ENCODE measurements at places on chromosomes 6 and 20.

- DNase-seq: no peak
These were observed 489.1 kb downstream of the PREX1 start for GRCh38 chr20:48338717-48339116.

- no peak for DNase-seq
These were observed 11.3 kb upstream of the MAP3K5 start for GRCh38 chr6:136803608-136804007.

DNA sequence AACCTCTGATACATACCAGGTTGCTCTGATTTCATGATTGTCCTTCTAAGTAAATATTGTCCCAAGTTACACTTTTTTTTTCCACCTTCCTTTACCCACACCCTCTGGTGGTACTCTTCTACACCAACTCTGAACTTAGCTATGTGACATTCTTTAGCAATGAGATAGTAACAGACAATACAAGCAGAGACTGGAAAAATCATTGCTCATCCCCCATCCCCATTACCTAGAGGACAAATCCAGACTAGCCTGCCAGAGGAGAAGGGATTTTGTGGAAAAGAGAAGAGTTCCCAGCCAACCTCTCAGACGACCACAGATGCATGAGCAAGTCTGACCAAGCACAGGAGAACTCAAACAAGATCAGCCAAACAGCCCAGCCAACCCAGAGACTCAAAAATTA lies 32.8 kb upstream of the TFAP2B start:
- no peak for DNase-seq

GRCh38 chr20:48612335-48612734 lies 215.5 kb downstream of the PREX1 start:
- DNase-seq: no peak

Data from omental fat pad (tissue), 4 donors.